ENCODE measurements at places on chromosomes 3 and 15.
A peak's percentile ranks its signal among the peaks of the same experiment; 100 is the strongest.

DNA sequence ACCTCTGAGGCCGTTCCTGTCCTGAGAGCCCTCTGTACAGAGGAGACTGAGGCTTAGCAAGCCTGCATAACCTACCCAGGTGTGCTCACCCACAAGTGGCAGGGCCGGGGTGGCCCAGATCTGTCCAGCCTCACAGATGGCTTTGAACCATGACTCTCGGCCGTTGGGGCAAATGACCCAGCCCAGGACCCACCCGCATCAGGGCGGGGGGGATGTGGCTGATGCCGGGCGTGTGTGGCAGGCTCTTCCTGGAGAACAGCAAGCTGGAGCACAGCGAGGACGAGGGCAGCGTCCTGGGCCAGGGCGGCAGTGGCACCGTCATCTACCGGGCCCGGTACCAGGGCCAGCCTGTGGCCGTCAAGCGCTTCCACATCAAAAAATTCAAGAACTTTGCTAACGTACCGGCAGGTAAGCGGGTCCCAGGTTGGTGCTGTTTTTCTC is 133.5 kb downstream of the LRRK1 start:
- no peak for DNase-seq

DNA sequence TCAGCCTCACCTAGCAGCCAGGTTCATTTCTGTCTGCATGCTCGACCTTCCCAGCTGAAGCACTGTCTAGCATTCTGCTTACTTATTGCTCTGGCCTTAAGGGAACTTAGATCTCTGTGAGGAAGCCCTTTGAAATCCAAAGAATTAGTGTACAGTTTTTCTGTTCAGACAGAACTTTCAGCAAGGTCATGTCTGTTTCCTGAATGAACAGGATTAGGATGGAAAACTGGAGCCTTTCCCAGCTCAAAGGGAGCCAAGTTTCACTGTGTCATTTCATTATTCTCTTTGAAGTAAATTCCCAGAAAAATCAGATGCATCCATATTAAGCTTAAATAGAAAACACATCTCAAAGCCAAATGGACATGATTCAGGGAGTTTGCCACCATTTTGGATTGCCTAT is 457.3 kb upstream of the KCNMB2 start:
- no peak for DNase-seq

GRCh38 chr15:70354346-70354905 is 256.7 kb upstream of the TLE3 start:
- no peak for DNase-seq

- DNase-seq, result no peak
Measured at GRCh38 chr3:64133272-64133671, 92.0 kb downstream of the PRICKLE2 start.

DNA sequence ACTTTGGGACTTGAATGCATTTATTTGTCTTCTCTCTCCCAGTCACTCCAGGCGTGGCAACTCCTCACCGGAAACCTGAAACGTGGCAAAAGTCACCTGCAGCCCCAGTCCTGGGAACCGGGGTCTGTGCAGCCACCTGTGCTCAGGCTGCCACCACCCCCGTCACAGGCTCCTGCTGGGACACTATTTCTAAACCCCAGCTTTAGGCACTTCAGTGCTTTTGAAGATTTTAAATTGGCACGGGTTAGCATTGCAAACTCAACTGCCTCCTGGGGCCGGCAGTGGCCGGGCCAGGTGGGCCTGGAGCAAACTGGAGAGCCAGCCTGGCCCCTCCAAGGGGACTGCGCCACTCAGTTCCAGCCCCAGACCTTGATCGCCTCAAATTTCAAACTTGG is 146.7 kb upstream of the IQSEC1 start:
- DNase-seq, result no peak

- DNase-seq, result peak; percentile 6
Measured at GRCh38 chr3:100400419-100400779, 490 bp downstream of the TOMM70 start.

GRCh38 chr15:98800437-98801233 is 152.3 kb downstream of the IGF1R start:
- DNase-seq, result no peak

DNA sequence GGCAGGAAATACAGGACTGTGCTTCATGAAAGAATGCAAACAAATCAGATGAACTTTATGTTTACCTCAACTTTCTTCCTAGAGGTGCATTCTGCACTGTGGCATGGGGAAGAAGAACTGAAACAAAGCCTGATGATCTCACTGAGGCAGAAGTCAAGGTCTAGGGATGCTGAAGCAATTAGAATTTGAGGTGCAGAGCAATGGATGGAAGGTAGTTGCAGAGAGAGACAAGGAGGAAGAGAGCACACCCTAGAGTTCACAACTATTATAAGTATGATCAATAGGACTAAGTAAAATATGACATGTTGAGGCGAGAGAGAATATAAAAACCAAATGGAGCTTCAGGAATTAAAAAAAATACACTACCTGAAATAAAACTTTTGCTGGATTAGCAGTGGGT is 420.1 kb downstream of the EDEM1 start:
- no peak for DNase-seq

DNA sequence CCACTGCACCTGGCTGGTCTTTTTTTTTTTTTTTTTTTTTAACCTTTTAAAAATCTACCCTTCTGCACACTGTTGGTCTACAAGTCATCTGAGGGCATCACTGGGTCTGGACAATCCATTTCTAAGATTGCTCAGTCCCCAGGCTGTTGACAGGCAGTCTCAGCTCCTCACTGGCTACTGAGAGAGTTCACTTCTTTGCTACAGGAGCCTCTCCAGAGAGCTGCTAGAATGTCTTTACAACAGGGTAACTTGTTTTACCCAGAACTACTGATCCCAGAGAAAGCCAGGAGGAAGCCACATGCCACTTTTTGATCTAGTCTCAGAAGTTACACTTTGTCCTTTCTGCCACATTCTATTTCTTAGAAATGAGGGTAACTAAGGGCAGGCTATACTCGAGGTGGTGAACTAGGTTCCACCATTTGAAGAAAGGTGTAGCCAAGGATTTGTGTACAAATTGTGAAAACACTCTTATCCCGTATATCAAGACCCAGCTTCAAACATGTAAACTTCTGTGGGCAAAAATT is 5.7 kb upstream of the CCNB2 start:
- DNase-seq, result no peak

- no peak for DNase-seq
Measured at GRCh38 chr15:34737477-34737876, 17.3 kb downstream of the GJD2 start.

GRCh38 chr15:33742306-33742705 is 226.0 kb upstream of the CHRM5 start:
- DNase-seq, result no peak

Measured in activated naive CD8-positive, alpha-beta T cell treated with anti-CD3 and anti-CD28 coated beads, Interleukin-2, amount 50 U/mL, for 16 hours (primary cell).